Fibroblast of skin of back (primary cell): ENCODE measurements at places on chromosomes 2 and 18.
A peak's percentile ranks its signal among the peaks of the same experiment; 100 is the strongest.

DNA sequence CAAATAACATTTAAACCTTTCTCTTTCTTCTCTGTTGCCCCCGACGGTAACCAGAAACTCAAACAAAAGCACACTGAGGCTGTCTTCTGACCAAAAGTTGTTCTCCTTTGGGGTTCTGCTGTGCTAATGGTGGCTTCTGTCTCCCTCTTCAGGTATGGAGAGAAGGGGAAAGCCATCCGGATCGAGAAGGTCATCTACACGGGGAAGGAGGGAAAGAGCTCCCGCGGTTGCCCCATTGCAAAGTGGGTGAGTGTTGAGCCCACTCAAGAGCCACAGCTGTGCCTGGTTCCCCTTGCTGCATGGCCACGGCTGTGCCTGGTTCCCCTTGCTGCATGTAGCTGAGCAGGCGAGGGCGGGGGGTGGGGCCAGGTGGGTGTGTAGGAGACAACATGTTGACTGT lies 67.4 kb downstream of the BOLA3 start:
- no peak for DNase-seq

GRCh38 chr2:3807853-3808252 lies 104.5 kb downstream of the DCDC2C start:
- peak; percentile 43 for DNase-seq

DNA sequence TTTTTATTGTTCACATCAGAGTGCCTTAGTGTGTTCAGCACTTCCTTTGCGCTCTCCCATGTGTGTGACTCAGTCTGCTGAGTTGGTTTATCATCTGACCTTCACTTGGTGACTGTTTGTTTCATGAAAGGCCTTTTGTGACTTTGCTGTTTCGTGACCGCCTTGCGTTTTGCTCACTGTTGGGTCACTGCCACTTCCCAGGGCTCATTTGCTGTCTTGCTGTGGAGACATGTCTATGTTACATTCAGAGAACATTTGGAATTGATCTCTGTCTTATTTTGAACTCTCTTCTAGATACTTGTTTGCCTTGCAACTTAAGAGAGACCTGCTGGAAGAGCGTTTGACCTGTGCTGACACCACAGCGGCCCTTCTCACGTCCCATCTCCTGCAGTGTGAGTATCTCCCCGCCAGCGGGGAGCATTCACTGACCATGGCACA lies 54.7 kb downstream of the FARP2 start:
- DNase-seq: peak; percentile 12

DNA sequence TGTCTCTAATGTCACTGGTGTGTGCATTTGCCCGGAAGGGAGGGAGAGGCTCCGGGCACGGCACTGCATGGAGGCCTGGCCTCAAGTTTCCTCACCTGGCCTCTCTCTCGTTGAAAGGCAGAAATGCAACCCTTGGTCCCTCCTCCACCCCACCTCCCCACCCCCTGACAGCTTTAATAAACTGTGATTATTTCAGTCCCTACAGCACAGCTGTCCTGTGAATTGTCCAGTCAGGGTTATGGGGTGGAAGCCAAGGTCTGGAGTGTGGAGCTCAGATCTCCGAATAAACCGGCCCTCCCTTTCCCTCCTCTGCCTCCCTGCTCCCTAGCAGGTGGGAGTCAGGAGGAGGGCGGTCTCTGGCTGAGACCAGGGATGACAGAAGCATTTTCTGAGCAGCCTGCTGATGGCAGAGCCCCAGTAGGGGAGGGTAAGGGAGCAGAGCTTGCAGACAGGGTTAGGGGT lies 199.2 kb upstream of the SMAD2 start:
- no peak for DNase-seq

GRCh38 chr2:162022290-162022945 lies 51.6 kb downstream of the DPP4 start:
- peak; percentile 32 for DNase-seq

- no peak for DNase-seq
These were observed 157.9 kb downstream of the LRRC30 start for GRCh38 chr18:7388741-7389140.

GRCh38 chr2:171056307-171056706 lies 104.4 kb downstream of the TLK1 start:
- peak; percentile 66 for DNase-seq
